ENCODE measurements at places on chromosomes 12 and 14.

DNA sequence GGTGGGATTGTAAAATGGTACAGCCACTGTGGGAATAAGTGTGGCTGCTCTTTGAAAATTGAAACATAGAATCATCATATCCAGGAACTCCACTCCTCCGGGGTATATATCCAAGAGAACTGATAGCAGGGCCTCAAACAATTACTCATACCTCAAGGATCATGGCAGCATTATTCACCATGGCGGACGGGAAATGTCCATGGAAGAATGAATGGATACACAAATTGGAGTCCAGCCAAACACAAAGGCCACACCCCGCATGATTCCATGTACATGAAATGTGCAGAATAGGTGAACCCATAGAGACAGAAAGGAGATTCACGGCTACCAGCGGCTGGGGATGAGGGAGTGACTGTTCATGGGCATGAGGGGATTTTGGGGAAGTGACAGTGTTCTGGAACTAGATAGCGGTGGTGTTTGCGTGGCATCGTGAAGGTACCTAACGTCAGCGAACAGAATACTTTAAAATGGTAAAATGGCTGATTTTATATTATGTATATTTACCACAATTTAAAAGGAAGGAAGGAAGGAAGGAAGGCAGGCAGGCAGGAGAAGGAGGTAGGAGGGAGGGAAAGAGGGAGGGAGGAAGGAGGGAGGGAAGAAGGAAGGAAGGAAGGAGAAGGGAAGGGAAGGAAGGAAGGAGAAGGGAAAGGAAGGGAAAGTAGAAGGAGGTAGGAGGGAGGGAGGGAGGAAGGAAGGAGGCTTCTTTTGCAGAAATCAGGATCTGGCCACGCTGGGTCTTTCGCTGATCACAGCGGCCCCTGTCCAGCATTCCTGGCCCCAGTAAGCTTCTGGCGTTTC is 14.1 kb upstream of the NCOR2 start:
- no peak for DNase-seq

DNA sequence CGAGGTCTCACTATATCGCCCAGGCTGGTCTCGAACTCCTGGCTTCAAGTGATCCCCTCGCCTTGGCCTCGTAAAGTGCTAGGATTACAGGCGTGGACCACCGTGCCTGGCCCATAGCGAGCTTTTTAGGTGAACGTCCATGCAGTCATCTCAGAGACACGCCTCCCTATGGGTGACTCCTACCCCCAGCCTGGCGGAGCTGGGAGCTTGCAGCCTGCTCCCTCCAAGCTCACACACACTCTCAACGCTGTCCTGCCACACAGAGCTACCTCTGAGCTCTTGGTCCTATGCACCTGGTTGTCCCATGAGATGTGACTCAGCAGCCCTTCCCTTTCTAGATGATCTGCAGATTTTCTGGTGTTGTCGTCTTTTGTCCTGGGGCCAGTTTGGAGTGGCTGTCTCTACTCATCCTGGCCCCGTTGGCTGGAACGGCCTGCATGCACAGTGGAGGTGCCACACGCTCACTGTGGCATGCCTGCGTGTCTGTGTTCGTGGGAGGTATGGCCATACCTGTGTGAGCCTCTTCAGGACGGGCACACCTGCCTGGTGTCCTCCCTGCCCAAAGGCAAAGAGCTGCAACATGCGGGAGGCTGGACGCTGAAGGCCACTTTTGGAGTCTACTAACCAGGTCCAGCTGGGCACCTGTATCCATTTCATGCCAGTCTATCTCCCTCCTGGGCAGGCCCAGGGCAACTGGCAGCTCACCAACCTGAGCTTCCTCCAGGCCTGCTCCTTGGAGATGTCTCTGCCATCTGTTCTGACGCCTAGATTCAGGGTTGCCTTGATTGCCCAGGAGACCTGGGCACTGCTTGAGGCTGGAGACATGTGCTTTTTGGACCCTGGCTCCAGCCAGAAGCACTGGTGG is 18.1 kb downstream of the CABP1 start:
- DNase-seq = no peak

DNA sequence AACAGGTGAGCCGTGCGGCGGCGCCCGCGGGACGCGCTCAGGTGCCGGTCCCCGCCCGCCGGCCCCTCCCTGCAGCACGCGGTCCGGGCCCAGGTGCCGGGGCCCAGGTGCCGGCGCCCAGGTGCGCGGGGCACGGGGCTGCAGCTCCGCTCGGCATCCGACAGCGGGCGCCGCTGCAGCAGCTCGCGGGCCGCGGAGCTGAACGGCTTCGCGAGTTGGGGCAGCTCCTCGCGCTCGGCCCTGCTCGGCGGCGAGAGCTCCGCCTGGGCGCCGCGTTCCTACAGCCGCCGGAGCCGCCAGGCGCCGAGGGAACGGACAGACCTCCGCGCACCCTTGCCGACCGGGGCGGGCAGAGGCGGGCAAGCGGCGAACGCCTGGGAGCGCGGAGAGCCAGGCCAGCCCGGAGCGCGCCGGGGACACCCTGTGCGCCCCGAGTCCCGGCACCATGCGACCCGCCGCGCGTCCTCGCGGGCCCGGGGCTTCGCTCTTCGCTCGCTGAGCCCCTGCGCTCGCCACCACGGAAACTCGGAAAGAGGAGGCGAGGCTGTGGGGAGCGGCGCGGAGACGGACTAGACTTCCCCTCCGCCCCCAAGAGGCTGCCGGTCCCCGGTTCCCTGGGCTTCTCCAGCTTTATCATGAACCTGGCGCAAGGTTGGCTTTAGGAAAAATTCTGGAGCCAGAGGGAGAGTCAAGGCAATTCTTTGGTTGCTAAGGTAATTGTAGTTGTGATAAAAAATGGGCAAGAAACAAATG is at the start of gene RGS6:
Gene RGS6, plus strand, starts transcription at position 201 of the 753 bp plus-strand sequence.
- DNase-seq = no peak

- DNase-seq = no peak
Measured at GRCh38 chr12:57146092-57146491, 1.3 kb downstream of the LRP1-AS start.

DNA sequence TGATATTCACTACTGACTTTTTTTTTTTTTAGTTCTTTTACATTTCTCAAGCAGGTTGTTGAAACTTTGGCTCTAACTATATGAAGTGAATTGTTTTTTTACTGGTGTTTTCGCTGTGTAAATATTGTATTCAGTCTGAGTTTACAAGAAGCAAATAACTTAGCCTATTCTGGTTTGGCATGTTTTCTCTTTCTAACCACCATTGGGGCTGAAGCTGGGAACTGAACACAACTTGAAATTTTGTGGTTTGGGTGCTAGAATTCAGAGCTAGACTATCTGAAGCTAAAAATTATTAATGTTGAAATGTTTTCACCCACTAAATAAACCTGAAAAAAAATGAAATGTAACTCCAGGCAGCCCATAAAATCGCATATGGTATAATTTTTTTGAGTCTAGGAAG is 37.2 kb downstream of the RAD51B start:
- no peak for DNase-seq

GRCh38 chr14:102768223-102769048 is 8.8 kb upstream of the TRAF3 start:
- DNase-seq = no peak

DNA sequence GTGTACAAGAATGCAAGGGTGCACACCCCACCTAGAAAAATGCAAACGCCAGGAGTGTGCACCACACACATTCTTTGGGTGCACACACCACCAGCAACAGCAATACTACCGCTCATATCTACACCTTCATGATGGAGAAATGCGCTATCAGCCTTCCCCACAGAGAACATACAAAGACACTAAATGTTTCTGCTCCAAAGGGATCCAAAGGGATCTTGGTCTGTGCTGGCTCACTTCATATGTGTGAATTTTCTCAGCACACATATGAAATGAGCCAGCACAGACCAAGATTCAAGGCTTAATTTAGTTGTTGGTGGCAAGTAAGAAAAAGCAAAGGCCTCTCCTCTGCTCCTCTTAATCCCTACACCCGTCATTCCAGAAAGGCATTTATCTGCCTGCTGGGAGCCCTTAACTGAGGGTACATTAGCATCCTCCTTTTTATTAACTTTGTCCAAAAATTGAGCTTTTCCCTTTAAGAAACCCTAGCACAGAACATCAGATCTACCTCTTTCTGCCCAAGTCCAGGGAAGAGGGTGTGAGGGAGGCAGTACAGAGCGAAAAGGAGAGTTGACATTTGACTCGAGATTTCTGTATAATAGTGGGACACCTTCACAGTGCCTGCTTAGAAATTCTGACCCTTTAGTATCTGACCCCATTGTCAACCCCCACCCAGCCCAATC is 8.3 kb downstream of the BMP4 start:
- DNase-seq = no peak

DNA sequence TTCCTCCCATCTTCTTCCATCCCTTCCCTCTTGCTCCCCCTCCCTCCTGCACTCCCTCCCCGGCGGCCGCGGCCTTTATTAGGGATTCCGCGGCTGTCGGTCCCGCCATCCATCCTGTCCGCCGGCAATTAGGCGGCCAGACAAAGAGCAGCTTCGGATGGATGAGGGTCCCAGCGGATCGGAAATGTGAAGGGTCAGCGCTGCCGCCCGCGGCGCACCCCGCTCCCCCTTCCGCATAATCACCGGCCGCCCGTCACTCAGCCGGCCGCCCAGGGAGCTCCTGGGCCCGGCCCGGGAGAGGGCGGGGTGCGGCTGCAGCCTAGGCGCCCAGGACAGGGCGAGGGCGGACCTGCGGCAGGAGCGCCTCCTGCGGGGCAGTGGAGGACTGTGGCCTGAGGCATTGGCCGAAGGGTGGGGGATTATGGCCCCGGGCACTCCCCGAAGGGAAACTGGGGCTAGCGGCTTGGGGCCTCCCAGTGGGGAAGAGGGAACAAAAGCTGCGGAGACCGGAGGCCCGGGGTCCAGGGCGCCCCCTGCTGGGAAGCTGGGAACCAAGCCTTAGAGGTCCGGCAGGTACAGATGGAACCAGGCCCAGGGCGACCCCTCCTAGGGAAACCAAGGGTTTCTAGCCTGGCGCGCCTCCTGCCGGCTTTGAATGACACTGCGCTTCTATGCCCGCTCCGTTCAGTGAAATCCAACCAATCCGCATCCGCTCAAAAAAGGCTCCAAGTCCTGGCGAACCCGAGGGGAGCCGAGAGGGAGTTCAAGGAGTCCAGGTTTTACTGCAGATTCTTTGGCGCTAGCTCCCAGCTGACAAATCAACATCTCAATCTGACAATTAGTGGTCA is 4.4 kb upstream of the DNAJC22 start:
- DNase-seq = peak; percentile 79

DNA sequence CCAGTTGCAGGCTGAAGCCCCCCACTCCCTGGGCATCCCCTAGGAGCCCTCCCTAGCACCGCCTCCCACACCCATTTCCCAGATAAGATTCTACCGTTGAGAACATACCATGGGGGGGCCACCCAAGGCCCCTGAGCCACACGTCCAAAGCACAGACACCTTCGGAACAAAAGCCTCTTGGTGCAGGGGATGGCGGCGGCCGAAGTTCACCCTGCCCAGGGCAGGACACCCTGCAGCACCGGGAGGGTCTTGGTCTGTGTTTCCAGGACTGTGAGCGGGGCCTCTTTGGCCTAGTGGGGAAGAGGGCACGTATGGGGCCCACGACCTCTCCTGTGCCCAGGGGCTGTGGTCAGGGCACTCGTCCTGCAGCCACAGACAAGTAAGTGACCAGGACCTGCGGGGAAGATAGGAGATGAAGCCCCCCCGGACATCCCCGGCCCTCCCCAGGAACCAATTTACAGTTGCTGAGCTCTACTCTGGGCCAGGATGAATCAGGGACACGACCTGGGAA is 154.3 kb upstream of the C14orf180 start:
- no peak for DNase-seq

GRCh38 chr14:55028066-55028465 is 1.0 kb downstream of the SOCS4 start:
- no peak for DNase-seq

- no peak for DNase-seq
Measured at GRCh38 chr14:33560718-33561431, 390.0 kb downstream of the EGLN3 start.

DNA sequence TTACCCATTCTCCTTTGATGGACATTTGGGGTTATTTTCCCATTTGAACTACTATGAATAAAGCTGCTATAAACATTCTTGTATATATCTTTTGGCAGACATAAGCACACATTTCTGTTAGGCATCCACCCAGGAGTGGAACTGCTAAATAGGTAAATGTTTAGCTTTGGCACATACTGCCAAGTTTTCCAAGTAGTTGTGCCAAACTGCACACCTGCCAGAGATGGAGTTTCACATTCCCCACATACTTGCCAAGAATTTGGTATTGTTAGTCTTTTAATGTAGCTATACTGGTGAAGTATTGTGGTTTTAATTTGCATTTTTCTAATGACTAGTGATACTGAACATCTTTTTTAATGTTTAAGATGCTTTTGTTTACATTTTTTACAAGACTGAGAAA is 201.0 kb downstream of the GXYLT1 start:
- no peak for DNase-seq

GRCh38 chr12:94961256-94961824 is 42.2 kb downstream of the NDUFA12 start:
- no peak for DNase-seq

GRCh38 chr14:22070119-22070982 is 396.7 kb upstream of the OR4E1 start:
- peak; percentile 49 for DNase-seq

DNA sequence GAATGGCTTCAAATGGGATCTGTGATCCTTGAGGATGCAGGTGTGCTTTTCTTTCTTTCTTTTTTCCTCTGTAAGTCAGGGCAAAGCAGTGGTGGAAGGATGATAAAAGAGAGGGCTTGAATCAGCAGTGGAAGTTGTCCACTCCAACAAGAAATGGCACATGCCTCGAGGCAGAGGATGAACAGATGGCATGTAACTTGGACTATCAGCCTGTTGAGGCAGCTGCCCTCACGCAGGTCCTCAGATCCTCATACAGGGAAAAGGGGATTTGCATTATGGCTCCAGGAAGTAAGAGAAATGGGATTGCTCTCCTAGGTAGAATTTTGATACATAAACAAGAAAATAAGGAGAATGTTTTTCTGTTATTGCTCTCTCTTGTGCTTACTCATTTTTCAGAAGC is 368.0 kb downstream of the FUT8 start:
- DNase-seq = no peak

DNA sequence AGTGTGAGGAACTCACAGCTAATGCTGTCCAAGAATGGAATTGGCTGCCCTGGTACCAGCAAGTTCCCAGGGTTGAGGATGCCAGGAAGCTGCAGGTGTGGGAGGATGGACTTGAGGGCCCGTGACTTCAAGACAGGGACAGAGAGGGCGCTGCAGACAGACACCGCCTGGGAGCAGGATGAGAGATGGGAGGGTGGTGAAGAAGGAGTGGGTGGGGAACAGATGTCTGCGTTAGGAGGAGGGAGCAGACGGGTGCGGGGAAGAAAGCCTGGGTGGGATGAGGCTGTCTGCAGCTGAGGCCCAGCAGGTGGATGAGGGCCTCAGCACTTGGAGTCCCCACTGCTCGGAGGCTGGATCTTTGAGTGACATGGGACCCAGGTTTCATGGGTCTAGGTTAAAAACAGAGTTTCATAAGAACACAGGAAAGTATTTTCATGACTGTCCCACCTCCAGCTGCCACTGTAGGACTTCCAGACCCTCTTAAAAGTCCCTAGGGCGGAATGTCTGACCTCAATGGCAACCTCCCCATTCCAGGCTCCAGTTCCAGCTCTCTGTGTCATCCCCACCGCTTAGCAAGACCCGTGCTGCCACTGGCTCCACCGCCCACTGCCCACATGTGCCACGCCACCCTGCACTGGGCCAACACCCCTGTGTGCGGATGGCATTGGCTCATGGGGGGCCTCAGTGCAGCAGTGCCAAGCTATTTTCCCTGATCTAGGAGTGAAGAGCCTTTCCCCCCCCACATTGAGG is 70.3 kb upstream of the SCN8A start:
- DNase-seq = no peak

All from activated naive CD4-positive, alpha-beta T cell treated with Interleukin-2 at 50 U/mL for 16 hours (primary cell).